ENCODE measurements at places on chromosomes 7 and 10.

- DNase-seq, result no peak
These were observed 44.3 kb downstream of the ARL5B start for GRCh38 chr10:18703521-18703920.

DNA sequence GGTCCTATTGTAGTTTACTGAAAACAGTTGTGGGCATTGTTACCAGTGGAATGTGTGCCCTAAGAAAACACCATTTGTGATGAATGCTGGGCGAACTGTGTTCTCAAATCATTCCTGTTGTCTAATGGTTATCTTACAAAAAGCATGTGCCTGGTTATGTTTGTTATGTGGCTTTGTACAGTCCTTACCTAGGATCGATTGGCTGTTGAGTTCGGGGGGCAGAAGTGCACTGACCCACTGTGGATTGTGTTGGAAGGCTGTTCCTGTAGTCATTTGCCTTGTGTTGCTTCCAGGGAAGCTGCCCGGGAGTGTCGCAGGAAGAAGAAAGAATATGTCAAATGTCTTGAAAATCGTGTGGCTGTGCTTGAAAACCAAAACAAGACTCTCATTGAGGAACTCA, 84.3 kb downstream of the CREM start:
- DNase-seq, result no peak

DNA sequence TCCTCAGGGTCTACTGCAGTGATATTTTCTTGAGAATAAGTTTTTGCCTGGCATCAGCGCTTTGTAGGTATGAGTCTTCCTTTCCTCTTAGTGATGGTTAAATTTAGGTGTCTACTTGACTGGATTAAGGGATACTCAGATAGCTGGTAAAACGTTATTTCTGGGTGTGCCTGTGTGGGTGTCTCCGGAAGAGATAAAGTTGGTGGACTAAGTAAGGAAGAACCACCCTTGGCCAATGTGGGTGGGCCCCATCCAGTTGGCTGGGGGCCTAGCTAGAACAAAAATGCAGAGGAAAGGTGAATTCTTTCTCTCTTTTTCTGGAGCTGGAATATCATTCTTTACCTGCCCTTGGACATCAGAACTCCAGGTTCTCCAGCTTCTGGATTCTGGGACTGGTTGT, 138.8 kb downstream of the ADCYAP1R1 start:
- no peak for DNase-seq

GRCh38 chr7:90345595-90346335, 751 bp upstream of the GTPBP10 start:
- no peak for DNase-seq

GRCh38 chr10:71763352-71764127, 9.8 kb downstream of the VSIR start:
- DNase-seq, result no peak

GRCh38 chr10:122374237-122374858, at the start of gene PLEKHA1:
Gene PLEKHA1 (plus strand): TSS chr10:122374708. CDS start chr10:122393201, 18,493 bp downstream.
- DNase-seq, result peak; percentile 88

DNA sequence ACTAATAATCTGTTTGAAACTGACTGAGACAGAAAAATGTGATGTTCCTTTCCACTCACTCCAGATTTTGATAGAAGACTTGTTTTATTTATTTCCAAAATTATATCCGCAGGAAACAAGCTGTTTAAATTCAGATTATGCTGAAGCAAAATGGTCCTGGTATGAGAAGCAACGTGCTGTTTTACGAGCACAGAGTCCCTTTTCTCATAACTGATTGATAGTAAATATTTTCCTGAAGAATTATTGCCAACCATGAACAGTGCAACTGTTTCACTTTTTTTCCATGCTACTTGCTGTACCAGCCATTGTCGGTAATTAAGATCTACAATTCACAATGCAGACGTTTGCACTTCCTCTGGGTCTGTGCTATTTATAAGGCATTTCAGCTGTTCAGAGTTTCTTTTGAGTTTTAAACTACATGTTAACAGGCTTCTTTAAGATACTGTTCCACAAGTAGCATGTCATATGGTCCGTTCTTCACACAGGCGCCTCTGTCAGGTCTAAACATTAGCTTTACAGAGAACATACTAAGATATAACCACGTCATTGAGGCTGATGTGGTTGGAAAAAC, 103.8 kb downstream of the POLL start:
- DNase-seq, result no peak

DNA sequence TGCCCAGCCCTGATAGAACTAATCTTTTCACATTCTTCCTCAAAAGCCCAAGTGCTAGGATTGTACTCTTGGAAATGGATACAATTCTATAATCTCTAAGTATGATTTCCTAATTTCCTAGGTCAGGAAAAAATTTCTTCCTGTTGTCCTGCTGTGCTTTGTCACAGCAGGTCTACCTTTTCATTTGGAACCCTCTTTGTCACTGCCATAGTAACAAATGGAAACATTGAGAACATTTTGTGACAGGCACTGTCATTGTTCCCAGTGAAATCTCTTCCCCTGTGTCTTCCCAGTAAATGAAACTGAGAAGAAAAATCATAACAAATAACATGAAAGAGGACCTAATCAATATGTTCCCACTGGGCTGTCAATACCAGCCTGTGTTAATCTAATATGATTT, 150.9 kb upstream of the KAT6B start:
- DNase-seq, result no peak

DNA sequence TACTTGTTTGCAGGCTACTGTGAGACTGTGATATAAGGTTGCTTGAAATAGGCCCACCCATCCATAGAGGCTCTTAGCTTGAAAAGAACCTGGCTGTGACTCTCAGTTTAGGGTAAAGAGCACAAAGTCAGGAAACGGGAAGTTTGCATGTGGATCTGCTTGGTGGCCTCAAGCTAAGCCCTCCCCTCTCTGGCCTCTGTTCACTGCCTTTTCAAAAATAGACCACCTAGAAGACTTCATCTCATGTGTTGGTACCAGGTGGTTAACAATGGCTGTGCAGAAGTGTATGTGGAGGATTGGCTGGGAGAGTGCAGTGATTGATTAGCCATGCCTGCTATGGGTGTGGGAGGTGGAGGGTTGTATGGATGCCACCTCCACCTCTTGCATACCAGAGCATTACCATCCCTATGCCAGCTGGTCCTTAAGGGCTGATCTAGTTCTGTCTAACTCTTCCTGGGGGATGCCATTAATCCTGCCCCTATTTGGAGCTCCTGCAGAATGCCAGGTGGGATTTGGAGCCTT, 122.0 kb downstream of the ZMIZ1 start:
- DNase-seq, result no peak

- no peak for DNase-seq
These were observed 7.6 kb downstream of the HACD1 start for GRCh38 chr10:17609523-17610079.

DNA sequence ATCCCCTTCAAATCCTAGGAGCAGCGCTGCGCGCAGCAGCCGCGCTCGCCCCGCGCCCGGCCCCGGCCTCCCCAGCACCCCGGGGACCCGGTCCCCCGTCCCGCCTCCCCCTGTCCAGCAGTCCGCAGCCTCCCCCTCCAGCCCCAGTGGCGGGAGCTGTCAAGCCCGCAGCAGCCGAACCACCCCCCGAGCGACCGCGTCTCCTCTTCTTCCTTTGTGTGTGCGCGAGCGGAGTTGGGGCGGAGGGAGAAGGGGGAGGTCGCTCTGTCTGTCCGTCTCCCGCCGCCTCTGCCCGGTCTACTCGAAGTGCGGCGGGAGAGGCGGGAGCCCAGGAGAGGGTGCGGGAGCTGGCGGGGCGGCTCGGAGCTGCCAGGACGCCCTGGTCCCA, 375 bp upstream of the CHN2 start:
- DNase-seq, result no peak

- peak; percentile 34 for DNase-seq
These were observed 27.1 kb downstream of the OGDH start for GRCh38 chr7:44633254-44634186.

DNA sequence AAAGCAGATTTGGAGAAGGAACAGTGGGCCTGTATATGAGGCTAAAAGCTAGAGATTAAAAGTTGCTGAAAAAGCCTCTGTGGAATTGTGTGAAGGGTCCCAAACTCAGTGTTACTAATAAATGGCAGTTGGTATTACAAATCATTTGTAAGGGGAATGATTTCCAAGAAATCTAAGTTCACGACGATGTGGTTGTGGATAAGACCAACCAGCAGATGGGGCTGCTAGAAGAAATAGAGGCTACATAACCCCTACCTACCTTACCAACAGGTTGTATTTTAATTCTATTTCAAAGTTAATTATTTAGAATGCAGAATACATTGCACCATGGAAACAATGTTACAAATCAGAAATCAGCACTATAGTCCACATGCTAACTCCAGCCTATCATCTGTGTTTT, 377.1 kb downstream of the HPSE2 start:
- DNase-seq, result no peak

GRCh38 chr7:48048113-48048512, 12.8 kb downstream of the C7orf57 start:
- DNase-seq, result no peak

GRCh38 chr7:32868116-32868515, 23.4 kb downstream of the KBTBD2 start:
- no peak for DNase-seq

GRCh38 chr7:12764458-12764891, 77.0 kb downstream of the ARL4A start:
- DNase-seq, result no peak

DNA sequence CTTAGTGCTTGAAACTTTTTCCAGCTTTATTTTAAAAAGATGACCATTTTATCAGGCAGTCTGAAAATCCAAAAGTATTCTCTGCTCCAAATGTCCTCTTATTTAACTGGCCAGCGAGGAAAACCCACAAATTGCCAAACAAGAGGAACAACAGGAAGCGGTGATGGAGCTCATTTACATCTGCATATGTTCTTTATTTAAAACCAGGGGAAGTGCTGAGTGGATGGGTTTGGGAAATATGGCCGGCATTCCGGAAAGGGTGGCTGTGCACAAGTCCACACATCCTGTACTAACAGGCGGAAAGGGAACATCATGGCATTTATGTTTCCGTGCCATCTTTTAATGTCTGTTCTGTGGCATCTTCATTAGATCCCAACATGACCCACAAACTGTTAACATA, 974.5 kb downstream of the LRMDA start:
- DNase-seq, result no peak

DNA sequence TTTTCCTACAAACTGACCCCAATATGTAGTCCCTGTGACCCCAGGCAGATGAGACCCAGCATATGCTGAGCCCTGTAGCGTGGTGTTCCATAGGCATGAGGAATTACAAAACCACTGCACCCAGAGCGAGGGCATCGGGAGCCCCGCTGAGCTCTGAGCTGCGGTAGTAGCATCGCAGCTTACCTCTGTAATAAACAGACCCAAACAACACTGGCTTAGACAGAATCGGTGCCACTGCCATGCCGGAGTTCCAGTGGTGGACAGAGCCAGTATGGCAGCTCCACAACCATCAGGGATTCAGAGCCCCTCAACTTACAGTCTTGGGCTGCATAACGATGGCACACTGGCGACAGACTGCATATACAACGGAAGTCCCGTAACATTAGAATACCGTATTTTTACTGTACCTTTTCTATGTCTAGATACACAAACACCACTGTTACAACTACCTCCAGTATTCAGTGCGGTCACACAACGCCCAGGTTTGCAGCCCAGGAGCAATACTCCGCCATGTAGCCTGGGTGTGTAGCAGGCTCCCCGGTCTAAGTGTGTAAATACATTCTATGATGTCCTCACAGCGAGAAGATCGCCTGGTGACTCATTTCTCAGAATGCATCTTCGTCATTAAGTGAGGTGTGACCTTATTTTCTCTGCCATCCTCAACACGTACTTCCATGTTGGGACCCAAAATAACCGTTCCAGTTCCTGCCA, 68.8 kb downstream of the PROSER2 start:
- DNase-seq, result no peak

DNA sequence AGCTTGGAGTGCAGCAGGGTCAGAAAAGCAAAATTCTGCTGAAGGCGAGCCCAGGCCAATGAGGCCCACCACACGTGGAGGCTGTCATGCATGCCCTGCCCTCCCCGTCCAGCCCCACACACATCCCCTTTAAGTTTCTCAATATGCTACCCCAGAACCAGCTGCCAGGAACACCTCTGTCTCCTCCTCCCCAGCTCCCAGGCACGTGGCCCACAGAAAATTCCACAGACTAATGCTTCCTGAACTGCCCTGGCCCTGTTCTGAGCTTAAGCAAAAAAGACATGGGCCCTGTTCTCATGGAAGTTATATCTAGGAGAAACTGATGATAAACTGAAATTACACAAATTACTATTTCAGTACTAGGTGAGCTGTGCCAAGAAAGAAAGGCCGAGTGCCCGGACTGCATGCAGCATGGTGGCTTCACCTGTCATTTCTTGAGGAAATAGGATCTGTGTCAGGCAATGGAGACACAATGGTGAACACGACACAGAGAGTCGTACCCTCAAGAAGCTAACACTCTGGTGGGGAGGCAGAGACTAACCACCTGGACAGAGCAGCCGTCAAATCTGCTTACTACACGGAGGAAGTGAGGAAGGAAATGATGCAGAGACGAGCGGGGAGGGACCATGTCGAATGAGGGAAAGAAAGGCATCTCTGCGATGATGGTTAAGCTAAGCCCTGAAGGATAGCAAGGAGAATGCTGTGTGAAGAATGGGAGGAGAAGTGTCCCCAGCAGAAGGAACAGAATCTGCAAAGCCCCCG, 44.5 kb downstream of the PODXL start:
- DNase-seq, result no peak

DNA sequence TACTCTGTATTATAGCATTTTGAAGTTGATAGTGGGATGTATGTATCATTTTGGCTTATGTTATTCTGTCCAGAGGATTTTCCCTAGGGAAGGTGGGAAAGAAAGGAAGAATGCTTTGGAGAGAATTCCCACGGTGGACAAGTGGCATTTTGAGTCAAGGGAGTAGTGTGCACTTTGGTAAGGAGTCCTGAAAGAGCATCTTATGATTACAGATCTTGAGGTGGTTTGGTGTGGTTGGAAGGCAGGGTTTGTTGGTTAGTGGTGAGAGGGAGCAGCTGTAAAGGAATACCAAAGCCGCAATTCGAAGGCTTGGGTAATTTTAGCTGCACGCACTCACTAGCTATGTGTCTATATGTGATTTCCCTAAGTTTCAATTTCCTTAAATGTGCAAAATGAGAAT, 16.1 kb downstream of the CCSER2 start:
- DNase-seq, result no peak

- DNase-seq, result no peak
These were observed 303.8 kb upstream of the LRRTM3 start for GRCh38 chr10:66622050-66622449.

- no peak for DNase-seq
These were observed 68.1 kb downstream of the PRPF18 start for GRCh38 chr10:13654846-13655245.

DNA sequence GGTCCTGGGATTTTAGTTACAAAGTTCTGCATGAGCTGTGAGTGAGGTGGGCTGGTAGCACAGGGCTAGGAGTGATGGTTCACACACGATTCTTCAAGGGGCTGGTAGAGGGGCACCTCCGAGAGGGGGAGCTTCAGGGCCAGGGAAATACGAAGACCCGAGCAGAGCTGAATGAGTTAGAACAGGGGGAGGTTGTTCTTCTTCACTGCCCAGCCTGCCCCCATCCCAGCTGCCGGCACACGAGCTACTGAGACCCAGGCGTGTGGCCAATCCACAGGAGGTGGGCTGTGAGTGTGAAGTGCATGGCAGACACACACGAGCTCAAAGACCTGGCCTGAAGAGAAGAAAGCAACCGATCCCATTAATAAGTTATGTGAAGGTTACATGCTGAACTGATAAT, 256.2 kb upstream of the ZNF32 start:
- no peak for DNase-seq
